ENCODE measurements at places on chromosomes 5 and 9. TPM values are rescaled to one million over a fixed set of nuclear protein-coding genes. Genes with fewer than 3 reads are reported as not detected.

Gene TNFSF15
- 0.26 TPM for total RNA-seq

GRCh38 chr5:123845356-123846100, 333.6 kb downstream of the CSNK1G3 start:
- no peaks in the 10 kb centered on the region for H3K36me3 ChIP-seq
- DNase-seq: no peak
- no peak overlapping the region for H3K27ac ChIP-seq
- H3K4me3 ChIP-seq: no peak overlapping the region
- H3K4me1 ChIP-seq: no peaks in the 10 kb centered on the region

Gene PAPPA
- not detected for total RNA-seq

Gene FOXD1
- 1.0 TPM for total RNA-seq

- H3K27me3 ChIP-seq: no peaks in the 10 kb centered on the region
- peaks cover 13% of the 10 kb centered on the region for H3K4me1 ChIP-seq
- no peak overlapping the region for H3K4me3 ChIP-seq
- no peaks in the 10 kb centered on the region for H3K36me3 ChIP-seq
- no peak overlapping the region for H3K27ac ChIP-seq
- DNase-seq: no peak
Observed at GRCh38 chr5:168128111-168128510, 163.3 kb upstream of the WWC1 start.

Gene IFNA1
- total RNA-seq: not detected

- H3K27ac ChIP-seq: no peak overlapping the region
- no peak overlapping the region for H3K4me3 ChIP-seq
- H3K4me1 ChIP-seq: no peaks in the 10 kb centered on the region
- DNase-seq: no peak
Observed at GRCh38 chr5:124919747-124920525, 173.5 kb upstream of the ZNF608 start.

GRCh38 chr5:135206862-135207261, 172.8 kb upstream of the PITX1 start:
- DNase-seq: no peak
- peaks cover 10% of the 10 kb centered on the region for H3K4me1 ChIP-seq
- H3K27ac ChIP-seq: no peak overlapping the region
- peaks cover 34% of the 10 kb centered on the region for H3K27me3 ChIP-seq
- peaks cover 5% of the 10 kb centered on the region for H3K36me3 ChIP-seq

DNA sequence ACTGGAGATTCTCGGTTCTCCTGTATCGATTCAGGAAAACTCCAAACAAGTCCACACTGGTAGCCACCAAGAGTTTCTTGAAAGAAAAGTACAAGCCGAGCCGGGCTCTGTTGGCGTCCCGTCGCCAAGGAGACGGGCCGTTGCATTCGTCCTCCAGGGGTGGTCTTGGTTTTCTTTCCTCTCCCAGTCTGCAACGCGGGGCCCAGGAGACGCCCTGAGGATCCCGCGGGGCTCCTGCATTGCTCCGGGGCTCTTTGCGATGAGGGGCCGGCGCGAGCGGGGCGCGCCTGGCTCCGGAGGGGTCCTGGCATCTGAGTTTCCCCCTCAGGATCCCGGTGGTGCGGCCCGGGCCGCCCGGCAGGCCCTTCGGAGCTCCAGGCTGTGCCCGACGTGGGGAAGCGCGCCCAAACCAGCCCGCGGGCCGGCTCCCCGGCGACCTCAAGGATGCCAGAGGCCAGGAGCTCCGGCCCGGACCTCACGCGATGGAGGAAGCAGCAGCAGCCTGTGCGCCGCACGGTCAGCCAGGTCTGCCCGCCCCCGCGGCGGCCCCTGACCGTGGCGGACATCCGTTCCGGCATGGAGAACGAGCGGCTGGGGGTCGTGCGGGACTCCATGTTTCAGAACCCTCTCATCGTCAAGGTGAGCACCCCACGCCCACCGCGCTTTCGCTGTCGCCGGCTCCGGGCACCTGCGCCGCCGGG, at the start of gene CFAP77:
Gene CFAP77, plus strand, starts transcription at position 384 of the 701 bp plus-strand sequence. Its CDS starts 61 bp downstream, at position 445.
- H3K36me3 ChIP-seq: peaks cover 3% of the 10 kb centered on the region
- H3K27me3 ChIP-seq: peaks cover 38% of the 10 kb centered on the region
- H3K4me1 ChIP-seq: peaks cover 42% of the 10 kb centered on the region
- no peak within 1 kb of the TSS for H3K27ac ChIP-seq
- H3K4me3 ChIP-seq: peak within 1 kb of the TSS; percentile 79
- DNase-seq: peak; percentile 41

GRCh38 chr9:33881635-33882034, 64.7 kb downstream of the UBE2R2 start:
- H3K27ac ChIP-seq: peak overlapping the region; percentile 66
- H3K27me3 ChIP-seq: no peaks in the 10 kb centered on the region
- no peaks in the 10 kb centered on the region for H3K36me3 ChIP-seq
- DNase-seq: no peak
- peaks cover 47% of the 10 kb centered on the region for H3K4me1 ChIP-seq

DNA sequence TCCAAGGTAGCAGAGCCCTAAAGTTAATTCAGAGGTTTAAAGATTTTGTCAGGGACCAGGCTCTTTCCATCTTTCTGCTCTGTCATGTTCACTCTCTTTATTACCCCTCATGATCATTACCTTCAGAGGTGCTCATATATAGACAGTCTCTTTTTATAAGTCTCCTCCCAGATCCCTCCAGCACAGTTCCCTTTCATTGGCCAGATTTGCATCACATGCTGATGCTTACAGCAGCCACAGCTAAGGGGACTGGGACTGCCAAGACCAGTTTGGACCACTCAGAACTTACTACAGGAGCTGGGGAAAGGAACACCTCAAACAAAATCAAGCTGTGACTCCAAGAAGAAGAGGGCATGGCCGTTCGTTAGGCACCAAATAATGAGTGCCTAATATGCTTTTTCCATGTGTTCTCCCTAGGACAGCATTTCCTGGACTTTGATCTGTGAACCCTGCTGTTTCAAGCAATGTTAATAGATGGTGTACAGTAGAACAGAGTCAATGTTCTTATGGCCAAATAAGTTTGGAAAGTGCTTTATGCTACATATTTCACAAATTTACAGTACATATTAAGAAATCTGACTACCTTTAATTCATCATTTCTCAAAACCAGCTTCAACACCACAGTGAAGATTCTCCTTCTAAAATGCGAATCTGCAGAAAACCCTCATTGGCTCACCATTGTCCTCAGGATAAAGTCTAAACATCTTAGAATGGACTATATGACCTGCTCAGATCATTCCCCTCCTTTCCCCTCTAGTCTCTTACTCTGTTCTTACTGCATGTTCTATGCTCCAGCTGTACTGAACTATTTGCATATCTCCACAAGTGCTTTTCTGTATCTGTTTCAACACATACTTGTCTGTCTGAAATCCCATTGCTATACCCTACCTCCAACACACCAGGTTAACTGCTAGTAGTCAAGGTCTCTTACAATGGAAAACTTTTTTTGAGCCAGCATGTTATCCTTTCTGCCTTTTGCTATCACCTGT, 3.4 kb downstream of the C5orf58 start:
- DNase-seq: no peak
- H3K36me3 ChIP-seq: no peaks in the 10 kb centered on the region
- no peaks in the 10 kb centered on the region for H3K27me3 ChIP-seq
- no peak overlapping the region for H3K4me3 ChIP-seq

Gene PROB1
- total RNA-seq: 3.1 TPM

Gene KIF2A
- total RNA-seq: 158 TPM

Gene SH3RF2
- total RNA-seq: 0.53 TPM

Gene PHF24
- 1.00 TPM for total RNA-seq

Gene FRMD3
- 0.46 TPM for total RNA-seq

Measured in activated T-cell treated with anti-CD3 and anti-CD28 coated beads, Interleukin-2, amount 50 U/mL, for 72 hours (primary cell).